ENCODE measurements at places on chromosomes 12 and 14.
A peak's percentile ranks its signal among the peaks of the same experiment; 100 is the strongest.

DNA sequence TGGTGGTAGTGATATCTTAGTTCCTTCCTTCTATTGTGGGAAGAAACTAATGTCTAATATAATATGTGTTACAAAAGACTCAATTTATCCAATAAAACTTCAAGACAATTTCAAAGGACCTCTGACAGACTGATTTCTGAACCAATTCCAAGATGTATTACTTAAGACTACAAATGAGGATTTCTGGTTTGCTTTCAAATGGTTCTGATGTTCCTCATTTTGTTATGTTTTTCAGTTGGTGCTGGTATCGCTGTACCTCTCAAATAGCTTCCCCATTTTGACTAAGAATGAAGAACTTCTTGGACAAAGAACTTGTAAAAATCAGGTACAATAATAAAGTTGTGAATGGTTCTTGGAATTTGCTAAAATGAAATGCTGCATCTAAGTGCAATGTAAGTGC, 19.4 kb upstream of the MBIP start:
- no peak for DNase-seq

DNA sequence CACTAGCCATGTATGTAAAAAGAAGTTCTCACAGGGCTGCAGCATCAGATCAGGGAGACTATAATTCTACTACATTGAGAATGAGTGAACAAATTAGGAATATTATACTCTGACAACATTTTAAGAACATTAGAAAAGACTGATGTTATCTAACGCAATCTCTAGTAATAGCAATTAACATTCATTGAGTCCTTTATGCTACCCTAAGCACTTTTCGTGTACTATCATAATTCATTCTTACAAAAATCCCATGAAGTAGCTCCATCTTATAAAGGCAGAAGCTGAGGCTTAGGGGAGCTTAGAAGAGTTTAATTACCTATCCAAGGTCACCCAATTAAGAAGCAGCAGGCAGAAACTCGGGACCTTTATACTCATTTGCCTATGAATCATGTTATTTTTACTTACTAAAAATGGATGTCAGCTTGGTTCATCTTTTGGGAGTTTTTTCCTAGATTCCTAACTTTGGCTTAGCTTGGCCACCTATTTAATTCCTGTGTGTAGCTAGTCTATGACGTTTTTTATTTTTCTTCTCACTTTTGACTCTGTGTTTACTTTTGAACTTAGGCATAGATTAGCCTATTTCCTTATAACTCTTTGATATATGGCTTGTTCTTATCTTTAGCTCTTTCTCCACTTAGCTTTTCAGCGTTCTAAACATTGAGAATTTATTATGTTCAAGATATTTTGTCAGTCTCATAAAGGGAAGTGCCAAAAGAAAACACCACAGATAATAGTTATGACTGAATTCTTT, 333.5 kb upstream of the DCN start:
- no peak for DNase-seq

GRCh38 chr14:54637270-54638134, 70.6 kb downstream of the SAMD4A start:
- DNase-seq: no peak

DNA sequence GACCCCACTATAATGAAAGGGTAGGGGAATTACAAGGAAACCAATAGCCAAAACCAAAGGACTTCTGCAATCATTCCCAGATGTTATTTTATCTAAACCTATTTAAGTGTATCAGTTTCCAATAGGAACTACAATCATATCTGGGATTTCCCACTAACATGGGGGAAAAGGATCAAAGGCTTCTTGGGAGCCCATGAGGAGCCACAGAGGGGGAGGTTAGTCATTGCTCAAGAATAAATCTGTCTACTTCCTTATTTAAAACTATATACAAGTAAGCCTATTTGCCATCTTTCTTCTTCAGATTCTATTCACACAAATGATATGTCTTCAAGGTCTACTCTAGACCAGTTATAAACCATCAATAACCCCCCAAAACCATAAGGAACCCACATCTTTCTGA, 33.1 kb downstream of the FGD6 start:
- no peak for DNase-seq

GRCh38 chr14:85573406-85573805, 43.5 kb downstream of the FLRT2 start:
- DNase-seq: peak; percentile 37

GRCh38 chr12:26721800-26722199, 111.2 kb downstream of the ITPR2 start:
- DNase-seq: no peak

DNA sequence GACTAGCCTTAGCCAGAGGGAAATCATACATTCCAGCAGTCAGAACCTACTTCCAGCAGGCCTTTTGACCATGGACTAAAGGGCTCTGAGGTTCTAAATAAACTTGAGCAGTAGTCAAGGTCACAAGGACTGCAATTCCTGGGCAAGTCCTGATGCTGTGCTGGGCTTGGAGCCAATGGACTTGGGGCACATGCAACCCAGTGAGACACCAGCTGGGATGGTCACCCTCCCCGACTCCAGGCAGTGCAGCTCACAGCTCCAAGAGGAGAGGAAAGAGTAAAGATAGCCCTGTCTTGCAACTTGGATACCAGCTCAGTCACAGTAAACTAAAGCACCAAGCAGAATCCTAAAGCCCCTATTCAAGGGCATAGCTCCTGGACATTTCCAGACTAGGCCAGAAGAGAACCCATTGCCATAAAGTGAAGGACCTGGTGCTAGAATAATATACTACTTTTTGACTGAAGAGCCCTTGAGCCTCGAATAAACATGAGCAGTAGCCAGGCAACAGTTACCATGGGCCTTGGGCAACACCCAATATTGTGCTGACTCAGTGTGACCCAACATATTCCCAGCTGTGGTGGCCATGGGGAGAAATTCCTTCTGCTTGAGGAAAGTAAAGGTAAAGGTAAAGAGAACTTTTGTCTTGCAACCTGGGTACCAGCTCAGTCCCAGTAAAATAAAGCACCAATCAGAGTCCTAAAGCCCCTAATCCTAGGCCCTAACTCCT, 226.2 kb upstream of the CLEC14A start:
- peak; percentile 72 for DNase-seq

GRCh38 chr12:6336079-6336888, 5.6 kb downstream of the TNFRSF1A start:
- DNase-seq: peak; percentile 100

- DNase-seq: peak; percentile 23
These were observed 27.1 kb downstream of the PRKAB1 start for GRCh38 chr12:119695034-119695433.

DNA sequence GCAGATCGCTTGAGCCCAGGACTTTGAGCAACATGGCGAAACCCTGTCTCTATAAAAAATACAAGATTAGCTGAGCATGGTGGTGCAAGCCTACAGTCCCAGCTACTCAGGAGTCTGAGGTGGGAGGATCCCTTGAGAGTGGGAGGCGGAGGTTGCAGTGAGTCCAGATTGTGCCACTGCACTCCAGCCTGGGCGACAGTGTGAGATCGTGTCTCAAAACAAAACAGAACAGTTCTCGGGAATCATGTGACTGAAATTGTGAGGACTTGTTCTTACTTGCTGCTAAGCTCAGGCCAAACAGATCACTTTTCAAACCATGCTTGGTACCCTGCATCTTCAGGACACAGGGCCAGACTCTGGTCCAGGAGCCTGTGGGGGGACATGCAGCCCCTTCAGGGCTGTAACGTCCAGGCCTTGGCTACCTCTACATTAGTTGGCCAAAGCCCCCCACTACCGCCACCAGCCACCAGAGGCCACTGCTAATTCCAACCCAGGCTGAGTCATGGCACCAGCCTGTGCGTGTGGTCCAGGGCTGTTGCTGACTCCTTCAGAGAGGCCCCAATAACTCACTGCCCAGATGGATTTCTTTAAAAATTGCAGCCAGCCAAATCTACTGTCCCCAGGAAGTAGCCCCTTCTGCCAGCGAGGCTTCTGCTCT, 33.4 kb upstream of the SYNDIG1L start:
- peak; percentile 64 for DNase-seq

GRCh38 chr12:64181430-64182291, 40.4 kb downstream of the KICS2 start:
- peak; percentile 94 for DNase-seq

GRCh38 chr14:84404246-84404645, 1125.7 kb upstream of the FLRT2 start:
- no peak for DNase-seq

GRCh38 chr12:124493809-124494750, 73.3 kb downstream of the NCOR2 start:
- peak; percentile 60 for DNase-seq

DNA sequence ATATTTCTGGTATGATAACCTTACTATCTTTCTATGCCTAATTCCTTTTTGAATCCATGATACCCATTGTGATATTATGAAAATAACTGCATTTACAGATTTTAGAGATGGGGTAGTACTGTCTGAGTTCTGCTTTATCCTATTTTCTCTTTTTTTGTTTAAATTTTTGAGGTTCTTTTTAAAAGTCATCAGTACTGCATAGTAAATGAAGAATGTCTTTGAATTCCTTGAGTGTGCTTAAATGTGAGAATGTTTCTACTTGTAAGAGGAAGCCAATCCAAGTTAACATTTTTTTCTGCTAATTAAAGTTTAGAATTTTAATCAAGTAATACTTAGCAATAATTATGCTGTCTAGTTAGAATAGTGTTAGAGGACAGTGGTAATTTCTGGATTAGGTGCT, 474.6 kb downstream of the PCNX1 start:
- DNase-seq: no peak

GRCh38 chr12:64293654-64294364, 71.7 kb upstream of the KICS2 start:
- no peak for DNase-seq

DNA sequence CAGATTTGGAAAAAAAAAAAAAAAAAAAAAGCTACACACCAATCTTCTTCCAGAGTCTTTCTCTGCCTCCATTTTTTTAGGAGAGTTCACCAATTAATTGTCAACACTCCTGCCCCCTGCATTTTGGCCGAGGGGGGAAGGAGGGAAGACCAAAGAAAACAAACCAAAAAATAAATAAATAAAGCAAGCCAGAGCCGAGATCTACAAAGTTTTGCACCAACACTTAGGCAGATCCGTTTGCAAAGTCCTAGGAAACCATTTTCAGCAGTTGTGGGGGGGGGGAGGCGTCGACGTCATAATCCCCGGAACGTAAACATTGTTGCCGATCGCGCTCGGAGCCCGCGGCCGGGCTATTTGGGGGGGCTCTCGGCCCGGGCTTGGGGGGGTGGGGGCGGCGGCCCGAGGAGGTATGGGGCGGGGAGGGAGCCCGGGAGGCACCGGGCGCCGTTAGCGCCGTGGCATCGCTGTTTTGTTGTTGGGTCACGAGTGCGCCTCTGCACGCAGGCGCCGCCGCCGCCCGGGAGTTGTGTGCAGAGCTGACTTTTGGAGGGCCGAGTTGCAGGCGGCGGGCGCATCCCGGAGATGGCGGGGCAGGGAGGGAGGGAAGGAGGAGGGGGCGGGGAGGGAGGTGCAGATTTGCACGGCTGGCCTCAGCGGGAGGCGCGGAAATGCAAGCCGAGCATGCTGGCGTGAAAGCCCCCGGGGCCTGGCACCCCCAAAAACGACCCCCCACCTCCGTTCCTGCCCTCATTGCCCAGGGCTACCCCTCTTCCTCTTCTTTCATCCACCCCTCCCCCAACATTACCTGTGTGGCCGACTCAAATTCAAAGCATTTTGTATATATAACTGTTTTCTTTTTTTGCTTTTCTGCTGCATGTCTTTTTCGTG, 598 bp downstream of the KDM2B start:
- peak; percentile 62 for DNase-seq

DNA sequence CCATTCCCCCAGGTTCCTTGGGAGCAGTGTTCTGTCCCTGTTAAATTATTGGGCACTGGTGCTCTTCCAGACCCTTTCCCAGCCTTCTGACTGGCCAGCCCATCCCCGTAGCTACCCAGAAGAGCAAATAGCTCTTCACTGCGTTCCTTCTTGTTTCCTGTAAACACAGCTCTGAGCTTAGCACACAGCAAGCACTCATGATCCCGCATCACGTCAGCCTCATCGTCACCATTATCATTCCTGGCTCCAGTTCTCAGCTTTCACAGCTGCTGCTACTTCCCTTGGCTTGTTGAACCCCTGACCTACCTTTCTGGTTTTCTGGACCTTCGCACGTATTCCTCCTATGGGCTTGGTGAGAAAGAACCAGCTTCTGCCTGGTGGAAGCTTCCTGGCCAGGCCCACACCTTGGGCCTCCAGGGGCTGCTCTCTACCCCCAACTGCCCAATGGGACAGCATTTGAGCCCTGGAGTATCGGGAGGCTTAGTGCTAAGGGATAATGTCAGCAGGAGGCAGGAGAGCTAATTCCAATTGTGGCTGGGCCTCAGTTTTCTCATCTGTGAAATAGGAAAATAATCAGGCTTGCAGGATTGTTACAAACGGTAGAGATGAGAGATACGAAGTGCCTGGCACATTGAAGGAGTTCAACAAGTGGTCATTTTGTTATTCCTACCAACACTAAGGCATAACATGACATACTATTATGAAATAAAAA, 22.6 kb upstream of the PAPOLA start:
- peak; percentile 42 for DNase-seq

GRCh38 chr12:43306066-43306465, 245.9 kb downstream of the ADAMTS20 start:
- peak; percentile 95 for DNase-seq

Data from fibroblast of pulmonary artery (primary cell).